ENCODE measurements at places on chromosomes 6 and 20.

GRCh38 chr20:2952766-2953165 is 79.5 kb downstream of the PTPRA start:
- no peak for DNase-seq

DNA sequence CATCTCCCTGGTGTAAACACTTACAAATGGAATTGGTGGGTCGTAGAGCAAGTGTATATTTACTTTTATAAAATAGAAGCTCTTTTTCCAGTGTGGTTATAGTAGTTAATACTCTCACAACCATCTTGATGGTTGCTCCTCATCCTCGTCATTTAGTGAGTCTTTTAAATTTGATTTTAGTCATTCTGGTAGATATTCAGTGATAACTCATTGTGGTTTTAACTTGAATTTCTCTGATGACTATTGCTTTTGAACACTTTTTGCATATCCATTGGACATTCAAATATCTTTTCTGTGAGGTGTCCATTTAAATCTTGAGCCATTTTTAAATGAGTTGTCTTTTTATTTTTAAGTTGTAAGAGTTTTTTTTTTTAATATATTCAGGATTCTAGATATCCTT is 189.2 kb upstream of the PHACTR1 start:
- DNase-seq, result peak; percentile 43

GRCh38 chr6:28542440-28543296 is 17.0 kb downstream of the GPX5 start:
- DNase-seq, result peak; percentile 84

GRCh38 chr6:166906376-166907044 is 49.8 kb downstream of the RNASET2 start:
- no peak for DNase-seq

GRCh38 chr6:90268178-90268577 is 28.5 kb downstream of the BACH2 start:
- no peak for DNase-seq

DNA sequence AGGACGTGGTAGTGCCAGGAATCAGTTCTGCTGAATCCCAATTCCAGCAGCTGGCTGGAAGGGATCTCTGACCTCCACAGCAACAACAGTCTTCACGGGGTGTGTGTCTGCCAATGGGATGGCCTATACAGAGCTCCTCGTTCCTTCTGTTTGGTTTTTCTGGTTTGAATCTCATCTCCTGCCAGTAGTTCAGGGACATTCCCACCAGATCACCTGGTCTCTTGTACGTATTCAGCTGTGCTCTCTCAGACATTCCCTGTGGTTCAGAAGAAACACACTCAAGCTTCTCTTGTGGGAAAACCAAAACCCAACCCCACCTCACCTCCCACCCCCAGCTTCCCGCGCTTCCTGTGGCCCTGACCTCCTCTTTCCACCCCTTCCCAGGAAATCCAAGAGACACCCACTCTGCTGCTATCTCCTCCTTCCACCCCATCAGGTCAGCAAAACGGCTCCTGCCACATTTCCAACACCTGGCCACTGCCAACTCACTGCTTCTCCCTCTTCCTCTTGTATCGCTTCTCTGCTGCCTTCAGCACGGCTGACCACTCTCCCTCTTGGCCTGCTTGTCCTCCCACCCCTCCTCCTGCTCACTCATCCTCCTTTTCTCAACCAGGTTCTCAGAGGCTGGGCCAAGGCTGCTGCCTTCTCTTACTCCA is 63.3 kb upstream of the PTGIS start:
- DNase-seq, result peak; percentile 25

GRCh38 chr6:13373488-13373886 is 45.1 kb upstream of the TBC1D7 start:
- DNase-seq, result no peak

DNA sequence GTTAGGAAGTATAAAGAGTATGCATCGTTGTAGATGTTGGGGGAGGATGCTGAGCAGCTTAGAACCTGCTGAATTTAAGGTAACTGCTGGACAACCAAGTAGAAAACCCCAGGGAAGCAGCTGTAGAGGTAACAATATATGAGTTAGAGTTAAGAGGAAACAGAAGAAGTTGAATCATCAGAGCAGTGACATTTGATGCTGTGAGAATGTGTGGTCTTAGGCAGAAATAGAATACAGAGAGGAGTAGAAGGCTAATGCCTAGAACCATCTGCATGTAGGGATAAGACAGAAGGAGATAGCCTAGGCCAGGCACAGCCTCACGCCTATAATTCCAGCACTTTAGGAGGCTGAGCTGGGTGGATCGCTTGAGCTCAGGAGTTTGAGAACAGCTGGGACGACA is 22.6 kb upstream of the DYNLRB1 start:
- no peak for DNase-seq

Measured in astrocyte (in vitro differentiated cells and primary cell).